ENCODE measurements at places on chromosomes 5 and 9. TPM values are rescaled to one million over a fixed set of nuclear protein-coding genes. Genes with fewer than 3 reads are reported as not detected.

GRCh38 chr5:28710360-28710759, 1672.0 kb upstream of the CDH9 start:
- no peak for DNase-seq

DNA sequence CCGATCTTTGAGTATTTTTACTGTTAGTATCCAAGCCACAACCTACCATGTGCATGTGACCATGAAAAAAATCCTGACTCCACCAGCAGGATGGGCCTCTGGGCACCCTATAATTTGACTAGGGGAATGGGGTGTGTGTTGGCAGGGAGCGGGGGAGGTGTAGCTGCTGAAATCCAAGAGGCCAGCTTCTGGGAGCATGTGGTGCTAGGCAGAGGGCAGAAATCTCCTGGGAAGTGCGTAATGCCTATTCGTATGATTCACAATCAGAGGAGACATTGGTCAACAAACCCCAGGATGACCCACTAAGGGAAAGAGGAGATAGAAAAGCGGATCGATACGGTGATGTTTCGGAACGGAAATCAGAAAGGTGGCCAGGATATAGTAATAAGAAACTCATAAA, 149.9 kb downstream of the ARSB start:
- no peak for DNase-seq

DNA sequence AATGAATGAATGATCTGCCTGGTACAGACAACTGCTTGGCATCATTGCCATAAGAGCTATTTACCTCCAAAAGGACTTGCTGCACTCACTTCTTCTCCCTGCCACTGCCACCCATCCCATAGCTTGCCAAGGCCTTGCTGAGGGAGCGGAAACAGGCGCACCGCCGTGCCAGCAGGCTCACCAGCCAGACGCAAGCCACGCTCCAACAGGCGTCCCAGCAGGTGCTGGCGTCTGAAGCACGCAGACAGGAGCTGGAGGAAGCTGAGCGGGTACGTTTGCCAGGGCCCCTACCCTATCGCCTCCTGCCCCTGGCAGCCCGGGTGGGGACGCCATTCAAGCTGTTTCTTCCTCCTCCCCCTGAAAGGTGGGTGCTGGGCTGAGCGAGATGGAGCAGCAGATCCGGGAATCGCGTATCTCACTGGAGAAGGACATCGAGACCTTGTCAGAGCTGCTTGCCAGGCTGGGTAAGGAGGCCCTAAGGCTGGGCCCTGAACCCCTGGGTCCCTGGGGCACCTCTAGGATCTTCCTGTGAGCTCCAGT, 8.9 kb upstream of the AIF1L start:
- DNase-seq = no peak

GRCh38 chr5:118070041-118070440, 918.3 kb downstream of the DTWD2 start:
- no peak for DNase-seq

- no peak for DNase-seq
Measured at GRCh38 chr9:36319806-36320205, 61.6 kb upstream of the GNE start.

Gene SLC46A2
- not detected for total RNA-seq

Gene FKBP15
- total RNA-seq = 22.3 TPM

- DNase-seq = no peak
Measured at GRCh38 chr9:118088090-118088489, 383.9 kb downstream of the TLR4 start.

Gene ARID3C
- not detected for total RNA-seq

Gene LRRC19
- not detected for total RNA-seq

DNA sequence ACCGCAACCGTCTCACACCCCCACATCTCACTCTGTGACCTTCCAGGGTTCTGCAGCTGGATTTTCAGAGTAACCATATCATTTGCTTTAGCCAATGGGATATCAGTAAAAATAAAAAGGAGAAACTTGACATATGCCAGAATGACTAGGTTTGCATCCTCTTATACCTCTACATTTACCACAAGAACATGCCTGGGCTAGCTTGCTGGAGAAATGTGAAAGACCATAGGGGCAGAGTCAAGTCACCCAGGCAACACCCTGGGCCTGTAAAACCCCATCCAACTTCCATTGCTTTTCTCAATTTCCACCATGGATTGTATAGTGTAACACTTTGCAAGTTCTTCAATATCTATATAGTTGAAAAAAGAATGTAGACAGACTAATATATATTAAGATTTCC, 731.1 kb downstream of the PTPRD start:
- no peak for DNase-seq

DNA sequence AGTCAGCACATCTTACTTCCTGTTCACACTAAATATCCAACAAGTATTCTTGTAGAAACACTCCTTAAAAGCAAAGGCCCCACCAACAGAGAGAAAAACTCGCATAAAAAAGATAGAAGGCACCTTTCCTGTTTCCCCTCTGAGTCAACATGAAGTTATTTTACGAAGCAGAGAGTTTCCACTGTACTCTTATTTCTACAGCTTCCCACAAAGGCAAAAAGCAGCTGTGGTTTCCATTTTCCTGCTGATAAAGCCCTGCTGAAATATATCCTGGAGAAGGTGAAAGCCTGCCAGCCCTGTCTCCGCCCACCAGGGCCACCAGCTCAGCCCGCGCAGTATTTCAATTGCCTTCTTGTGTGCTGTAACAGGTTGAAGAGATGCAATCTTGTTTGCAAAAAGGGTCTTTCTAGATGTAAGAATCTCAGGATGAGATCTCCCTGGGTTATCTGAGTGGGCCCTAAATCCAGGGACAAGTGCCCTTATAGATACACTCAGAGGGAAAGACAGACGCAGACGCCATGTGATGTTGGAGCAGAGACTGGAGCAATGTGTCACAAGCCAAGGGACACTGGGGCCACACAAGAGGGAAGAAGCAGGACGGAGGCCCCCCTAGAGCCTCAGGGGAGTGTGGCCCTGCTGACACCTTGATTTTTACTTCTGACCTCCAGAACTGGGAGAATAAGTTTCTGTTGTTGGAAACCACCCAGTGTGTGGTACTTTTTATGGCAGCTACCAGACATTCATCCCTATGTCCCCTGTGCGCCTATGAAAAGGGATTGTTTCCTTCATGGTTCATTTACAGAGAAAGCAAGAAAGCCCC, 19.9 kb downstream of the SEMA4D start:
- no peak for DNase-seq

DNA sequence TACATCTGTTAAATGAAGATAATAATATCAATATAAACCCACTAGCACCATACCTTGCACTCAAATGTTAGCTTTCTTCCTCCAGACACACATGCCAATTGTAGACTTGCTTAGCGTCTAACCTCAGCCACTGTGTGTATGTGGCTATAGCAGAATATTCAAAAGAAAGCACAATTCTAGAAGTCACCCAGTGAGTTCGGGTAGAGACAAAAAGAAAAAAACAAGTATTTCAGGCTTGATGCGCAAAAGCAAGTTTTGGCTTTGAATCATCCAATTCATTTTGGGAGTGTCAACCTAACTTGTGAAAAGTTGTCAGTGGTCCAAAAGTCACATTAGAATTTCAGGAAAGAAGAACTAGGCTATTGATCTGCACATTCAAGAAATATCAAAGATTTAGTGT, 167.4 kb downstream of the PRELID2 start:
- no peak for DNase-seq

DNA sequence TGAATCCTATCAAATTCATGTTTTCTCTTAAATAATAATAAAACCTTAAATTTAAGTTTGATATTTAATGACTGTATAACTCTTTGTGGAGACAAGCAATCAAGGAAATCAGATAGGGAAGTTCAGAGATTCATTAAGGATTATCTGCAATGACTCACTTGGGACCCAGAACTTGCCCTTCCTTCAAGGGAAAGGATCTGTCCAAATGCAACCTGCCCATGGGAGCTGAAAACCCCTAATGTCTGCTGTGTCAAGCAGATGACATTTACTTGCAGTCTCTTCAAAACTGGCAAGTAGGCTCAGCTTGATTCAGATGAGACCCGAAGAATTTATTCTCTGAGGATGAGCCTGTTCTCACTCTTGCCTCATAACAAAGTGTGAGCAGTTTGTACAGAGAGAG, 1577.6 kb downstream of the EFNA5 start:
- DNase-seq = no peak

Gene GALNT12
- 1.2 TPM for total RNA-seq

Gene ANKRD33B
- total RNA-seq = 4.2 TPM

DNA sequence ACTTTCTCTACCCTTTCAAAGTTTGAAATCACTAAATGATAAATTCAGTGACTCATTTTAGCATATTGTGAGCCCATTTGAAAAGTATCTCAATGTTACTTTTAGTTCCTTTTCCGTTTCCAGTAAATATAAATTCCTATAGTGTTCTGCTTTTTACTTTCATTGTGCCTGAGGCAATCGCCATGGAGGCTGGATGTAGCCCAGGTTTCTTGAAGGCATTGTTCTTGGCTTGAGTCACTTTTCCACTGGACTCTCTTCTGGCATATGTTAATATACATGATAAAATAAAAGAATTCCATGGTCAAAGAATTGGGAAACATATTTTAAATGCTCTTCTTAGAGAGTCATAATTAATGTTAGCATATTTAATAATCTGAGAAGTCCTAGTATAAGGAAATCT, 327.0 kb downstream of the IZUMO3 start:
- no peak for DNase-seq

DNA sequence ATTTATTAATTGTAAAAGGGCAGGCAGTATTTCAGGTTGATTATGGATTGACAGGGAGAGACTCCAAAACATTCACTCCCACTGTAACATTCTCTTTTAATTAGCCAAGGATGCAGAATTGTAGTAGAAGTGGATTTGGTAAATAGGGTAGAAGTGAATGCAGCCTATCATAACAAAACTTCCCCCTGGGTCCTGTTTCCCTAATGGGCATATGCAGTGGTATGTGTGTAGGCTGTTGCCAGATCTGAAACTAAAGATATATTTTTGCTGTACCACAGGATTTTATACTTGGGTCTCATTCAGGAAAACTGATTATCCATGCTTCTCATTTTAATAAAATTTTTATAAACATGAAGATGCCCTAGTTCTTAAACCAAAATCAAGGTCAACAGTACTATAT, 351.2 kb downstream of the KDM4C start:
- no peak for DNase-seq

DNA sequence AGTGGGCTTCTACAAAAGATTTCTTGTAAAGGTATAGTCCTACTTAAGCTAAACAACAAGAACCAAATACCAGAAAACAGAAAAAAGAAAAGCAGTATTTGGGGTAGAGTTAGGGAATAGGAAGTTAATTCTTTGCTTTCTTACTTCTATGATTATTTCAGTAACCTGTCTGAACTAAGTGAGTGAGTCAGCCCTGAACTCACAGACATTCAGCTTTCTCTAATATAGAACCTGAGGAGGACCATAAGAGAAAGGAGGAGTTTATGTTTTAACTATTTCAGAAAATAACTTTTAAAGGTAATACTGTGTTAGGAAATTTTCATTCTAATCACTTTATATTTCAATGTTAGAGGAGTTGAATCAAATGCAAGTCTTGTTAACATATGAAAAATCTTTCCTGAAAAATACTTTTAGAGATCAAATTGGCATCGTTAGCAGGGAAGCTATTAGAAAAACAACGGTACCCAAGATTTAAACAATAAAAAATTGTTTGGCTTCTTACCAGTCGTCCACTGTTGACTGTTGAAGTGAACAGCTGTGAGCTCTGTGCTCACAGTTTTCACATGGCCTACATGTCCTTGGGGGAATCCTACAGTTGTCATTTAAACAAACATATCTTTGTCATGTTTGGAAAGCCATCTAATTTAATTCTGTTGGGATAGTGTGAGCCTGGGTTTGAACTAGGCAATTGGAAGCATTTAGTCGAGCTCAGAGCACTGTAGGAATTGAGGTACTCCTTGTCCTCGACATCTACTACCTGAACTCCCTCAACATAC, 19.9 kb upstream of the ZFAND5 start:
- DNase-seq = no peak

GRCh38 chr9:122218071-122218934, 10.5 kb downstream of the LHX6 start:
- DNase-seq = no peak

DNA sequence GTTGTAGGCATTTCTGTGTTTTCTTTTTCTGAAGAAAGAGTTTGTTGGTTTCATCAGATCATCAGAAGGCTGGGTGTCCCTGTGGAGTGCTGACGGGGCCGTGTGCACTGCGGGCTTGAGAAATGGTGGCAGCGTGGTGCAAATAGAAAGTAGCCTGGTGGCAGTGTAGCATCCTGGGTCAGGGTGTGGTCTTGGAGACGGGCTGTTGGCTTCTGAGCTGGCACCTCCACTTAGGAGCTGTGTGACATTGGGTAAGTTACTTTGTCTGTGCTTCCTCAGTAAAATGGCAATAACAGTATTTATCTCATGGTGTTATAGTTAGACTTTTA, 10.0 kb upstream of the NDST1 start:
- no peak for DNase-seq

GRCh38 chr9:91004484-91004883, 202.9 kb downstream of the SYK start:
- DNase-seq = no peak

Gene SPINK4
- total RNA-seq = not detected

DNA sequence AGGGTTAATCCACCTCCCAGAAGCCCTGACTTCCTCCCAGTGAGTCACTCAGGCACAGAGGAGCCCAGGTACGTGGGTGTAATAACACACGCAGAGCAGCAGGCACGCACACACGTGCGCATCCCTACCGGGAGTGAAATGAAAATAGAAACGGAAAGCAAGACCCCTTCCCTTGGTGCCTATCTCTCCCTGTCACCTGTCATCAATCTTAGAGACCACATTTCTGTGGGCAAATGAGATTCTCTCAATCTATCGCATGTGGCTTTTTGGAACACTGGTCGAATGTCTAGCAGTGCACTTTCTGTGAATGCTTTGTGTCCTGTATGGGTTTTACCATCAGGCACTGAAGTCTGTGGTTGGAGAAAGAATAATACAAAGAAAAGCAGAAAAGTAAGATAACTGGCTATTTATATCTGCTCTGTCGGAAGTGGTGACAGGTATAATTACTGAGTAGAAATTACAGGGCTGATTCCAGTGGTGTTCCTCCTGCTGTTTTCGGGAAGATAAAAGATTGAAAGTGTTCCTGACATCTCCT, 137.7 kb upstream of the GRIA1 start:
- peak; percentile 1 for DNase-seq

DNA sequence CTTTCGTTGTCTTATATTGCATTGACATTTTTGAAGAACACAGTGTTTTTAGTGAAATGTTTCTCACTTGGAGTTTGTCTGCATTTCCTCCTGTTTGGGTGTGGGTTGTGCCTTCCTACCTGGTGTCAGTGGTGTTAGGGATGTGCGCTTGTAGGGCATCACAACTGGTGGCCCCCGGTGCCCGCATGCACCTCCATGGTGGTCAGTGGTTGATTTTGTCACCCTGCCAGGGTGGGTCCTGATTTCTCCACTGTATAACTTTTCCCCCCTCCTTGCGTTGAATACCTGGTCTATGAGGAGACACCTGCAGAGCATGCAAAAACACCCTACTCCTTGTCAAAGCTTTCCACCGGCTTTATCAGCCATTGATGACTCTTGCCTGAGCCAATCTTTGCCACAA, 132.9 kb downstream of the BARX1 start:
- no peak for DNase-seq

DNA sequence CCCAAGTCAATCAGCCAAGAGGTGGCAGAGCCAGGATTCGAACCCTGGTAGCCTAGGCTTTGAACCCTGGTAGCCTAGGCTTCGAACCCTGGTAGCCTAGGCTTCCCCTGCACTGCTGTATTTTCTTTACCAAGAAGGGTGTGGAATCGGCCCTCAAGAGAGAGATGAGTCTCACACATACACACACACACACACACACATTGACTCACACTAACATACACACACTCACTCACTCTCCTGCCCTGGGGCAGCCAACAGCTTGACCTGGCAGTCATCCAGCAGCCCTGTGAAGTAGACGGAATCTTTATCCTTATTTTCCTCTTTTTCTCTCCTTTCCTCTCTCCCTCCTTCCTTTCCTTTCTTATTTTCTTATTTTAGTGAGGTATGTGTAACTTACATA, 55.4 kb upstream of the RPL26L1 start:
- no peak for DNase-seq
